ENCODE measurements at places on chromosomes 2 and 18.

DNA sequence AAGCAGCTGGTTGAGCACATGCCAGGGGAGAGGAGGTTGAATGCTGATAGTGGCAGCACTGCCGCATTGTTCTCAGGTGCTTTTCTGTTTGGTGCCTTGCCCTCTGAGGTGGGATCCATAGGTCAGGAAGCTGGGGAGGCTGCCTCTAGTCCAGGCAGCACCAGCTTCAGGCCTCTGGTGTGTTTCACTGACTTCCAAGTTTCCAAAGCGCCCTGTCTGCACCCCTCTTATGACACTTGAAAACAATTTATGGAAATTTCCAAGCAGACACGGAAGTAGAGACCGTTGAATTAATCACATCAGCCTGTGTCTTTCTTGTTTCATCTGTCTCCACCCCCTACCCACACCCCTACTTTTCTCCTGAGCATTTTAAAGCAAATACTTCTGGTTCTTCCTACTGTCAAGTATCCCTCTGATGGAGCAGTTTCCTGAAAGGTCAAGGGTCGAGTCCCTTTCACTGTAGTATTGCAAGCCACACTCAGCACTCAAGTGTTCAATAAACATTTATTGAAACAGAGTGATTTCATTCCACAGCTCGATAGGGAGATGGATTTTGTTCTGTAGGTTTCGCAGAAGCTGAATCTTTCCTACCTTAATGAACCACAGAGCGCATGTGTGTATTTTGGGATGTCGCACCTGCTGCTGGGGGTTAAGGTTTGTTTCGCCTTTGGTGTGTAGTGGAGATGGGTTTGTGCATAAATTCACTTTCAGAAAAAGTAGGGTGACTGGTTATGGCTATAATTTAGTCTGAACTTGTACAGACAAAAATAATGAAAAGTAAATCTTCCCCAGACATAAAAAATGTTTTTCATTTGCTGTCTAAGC, 21.4 kb downstream of the DGKD start:
- DNase-seq: no peak

DNA sequence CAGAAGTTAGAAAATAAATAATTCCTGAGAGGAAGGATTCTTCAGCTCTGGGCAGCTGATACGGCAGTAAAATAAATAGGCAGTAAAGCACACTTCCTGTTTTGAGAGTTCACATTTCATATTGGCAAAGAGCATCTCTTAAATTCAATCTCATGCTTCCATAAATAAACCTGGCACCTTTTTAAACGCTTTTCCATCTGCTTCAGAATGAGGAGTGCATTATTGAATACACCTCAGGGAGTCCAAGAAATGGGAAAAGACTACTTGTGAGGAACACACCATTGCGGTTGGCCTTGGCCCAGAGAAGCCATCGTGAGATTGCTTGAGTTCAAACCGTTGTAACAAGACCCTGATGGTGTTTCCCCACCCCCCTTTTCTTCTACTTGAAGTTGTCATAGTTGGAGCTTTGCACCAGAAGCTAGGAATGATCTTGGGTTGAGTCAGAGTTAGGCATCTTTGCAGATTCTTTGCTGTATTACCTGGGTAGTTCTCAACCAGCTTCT, 123.9 kb downstream of the RDH14 start:
- DNase-seq: no peak

DNA sequence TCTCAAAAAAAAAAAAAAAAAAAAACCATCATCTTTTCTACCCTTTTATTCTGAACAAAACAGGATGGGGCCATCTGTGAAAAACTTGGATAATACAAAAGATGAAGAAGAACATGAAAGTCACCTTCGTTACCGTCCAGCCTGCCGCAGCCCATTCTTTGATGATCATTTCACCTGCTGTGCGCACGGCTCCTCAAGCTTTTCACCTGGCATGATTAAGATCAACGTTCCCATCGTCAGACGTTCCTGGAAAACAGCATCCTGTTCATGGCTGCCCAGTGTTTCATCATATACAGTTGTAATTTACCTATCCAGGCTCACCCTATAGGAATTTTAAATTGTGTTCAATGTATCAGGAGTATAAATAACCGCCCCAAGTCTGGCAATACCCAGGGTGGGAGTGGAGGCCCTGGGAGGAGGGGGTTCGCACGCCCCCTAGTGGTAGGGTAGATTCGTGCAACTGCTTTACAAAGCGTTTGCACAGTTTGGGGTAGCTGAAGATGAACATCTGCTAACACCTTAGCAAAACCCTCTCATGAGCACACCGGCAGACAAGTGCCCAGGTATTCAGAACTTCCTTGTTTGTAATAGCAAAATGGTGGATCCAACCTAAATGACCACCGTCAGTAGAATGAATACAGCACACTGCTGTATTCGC, 49.0 kb upstream of the GLI2 start:
- DNase-seq: no peak

DNA sequence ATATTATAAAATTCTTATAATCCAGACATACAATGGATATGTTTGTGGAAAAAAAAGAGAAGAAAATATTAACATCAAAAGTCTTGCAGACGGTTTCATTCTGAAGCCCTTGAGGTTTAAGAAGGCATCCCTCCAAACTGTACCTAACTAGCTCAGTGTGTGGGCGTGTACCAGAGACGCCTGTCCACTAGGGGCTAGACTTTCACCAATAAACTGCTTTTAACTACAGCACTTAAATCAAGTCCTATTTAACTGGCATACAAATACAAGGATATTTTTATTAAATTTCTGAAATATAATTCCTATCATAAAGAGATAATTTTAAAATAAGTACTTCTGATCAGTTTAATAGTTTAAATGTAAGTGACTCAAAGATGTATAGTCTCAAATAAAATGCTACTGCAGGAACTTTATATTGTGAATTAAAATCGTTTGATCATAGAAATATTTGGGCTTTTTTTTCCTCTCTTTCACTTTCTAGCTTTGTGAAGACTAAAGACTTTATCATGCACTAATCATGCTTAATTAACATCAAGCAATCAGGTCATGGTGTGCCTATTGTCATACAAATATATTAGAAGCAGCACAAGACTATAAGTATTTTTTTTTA, 437.7 kb downstream of the SATB2 start:
- DNase-seq: no peak

- DNase-seq: no peak
Observed at GRCh38 chr18:58975781-58976180, 111.1 kb downstream of the ZNF532 start.

All from natural killer cell (primary cell).